ENCODE measurements at places on chromosomes 11 and 22.

DNA sequence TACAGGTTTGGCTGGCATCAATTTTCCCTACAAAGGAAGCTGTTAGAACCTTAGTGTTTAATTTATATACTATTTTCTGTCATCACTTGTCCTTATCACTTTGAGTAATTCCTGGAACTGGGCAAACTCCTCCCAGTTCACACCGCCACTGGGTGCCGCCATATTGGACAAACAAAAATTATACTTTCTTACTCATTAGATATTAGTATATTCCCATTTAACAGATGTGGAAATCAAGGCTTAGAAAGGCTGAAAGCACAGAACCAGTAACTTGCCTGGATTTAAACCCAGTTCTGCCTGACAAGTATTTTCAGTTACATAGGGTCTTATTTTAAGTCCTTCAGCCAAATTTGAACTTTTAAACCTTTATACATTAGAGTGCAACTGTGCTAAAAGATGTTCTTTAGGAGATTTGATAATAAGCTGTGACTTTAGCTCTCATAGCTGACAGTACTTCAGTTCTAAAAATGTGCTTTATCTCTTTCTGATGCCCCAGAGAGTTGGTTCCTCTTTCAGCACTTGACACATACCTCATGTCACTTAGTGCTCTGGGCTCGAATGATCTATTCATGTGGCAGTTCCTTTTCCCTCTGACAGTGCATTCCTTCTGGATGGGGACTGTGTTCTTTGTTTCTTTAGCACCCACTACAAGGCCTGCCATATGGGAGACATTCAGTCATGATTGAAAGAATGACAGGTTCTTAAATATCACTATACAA, 25.4 kb downstream of the COA4 start:
- DNase-seq: no peak

DNA sequence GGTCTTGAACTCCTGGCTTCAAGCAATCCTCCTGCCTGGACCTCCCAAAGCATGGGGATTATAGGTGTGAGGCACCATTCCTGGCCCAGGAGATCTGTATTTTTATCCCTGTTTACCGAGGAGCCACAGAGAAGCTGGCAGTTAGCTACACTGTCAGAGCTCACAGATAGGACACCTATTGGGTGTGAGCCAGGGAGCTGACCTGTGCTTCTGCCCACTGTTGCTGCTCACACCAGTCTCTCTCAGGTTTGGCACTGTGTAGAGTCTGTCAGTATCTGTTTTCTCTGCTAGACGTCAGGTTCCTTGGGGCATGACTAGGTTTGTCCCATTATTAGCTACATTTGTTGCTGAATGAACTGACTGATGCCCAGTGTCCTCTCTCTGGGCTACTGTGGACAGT, 17.5 kb downstream of the PPP6R2 start:
- no peak for DNase-seq

GRCh38 chr11:64103277-64103985, 62.5 kb downstream of the MACROD1 start:
- no peak for DNase-seq

- no peak for DNase-seq
These were observed 39.4 kb downstream of the BLID start for GRCh38 chr11:122076512-122077120.

- no peak for DNase-seq
These were observed 31.5 kb downstream of the NADSYN1 start for GRCh38 chr11:71484248-71485062.

GRCh38 chr22:33896575-33897447, 23.5 kb downstream of the LARGE1 start:
- DNase-seq: no peak

- no peak for DNase-seq
These were observed 9.0 kb downstream of the POLR3H start for GRCh38 chr22:41535244-41535643.

DNA sequence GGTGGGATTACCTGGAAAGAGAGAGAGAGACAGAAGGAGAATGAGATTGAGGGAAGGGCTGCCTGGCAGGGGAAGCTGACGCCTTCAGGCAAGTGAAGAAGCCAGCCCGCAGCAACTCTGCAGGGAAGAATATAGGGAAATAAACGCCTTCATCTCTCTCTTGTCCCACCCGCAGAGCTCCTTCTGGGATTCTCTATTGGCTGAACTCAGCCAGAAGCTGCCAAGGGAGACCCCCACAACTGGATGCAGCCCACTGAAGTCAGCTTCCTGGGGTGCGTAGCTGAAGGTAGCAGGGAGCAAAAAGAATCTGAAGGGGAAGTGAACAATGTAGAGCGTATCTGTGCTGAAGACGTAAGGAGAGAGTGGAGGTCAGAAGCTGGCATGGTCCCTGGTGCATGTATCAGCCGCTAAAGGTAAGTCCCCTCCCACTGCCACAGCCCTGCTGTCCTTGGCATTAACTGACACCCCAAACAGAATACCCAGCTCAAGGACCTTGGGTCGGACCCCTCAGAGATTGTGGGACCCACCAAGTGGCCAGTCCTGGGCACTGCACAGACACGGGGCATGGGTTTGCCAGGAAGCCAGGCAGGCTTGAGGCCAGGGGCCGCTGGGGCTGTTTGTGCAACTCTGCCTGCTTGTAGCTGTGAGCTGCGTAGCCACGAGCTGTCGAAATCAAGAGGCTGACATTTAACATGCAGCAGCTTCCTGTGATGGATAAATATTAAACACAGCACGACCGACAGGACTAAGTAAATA, 469.9 kb downstream of the MN1 start:
- DNase-seq: no peak

GRCh38 chr11:73317373-73317772, 9.3 kb downstream of the ARHGEF17 start:
- DNase-seq: no peak

GRCh38 chr11:7154881-7155361, 66.1 kb downstream of the RBMXL2 start:
- no peak for DNase-seq
